ENCODE measurements at places on chromosomes 7 and 10.

DNA sequence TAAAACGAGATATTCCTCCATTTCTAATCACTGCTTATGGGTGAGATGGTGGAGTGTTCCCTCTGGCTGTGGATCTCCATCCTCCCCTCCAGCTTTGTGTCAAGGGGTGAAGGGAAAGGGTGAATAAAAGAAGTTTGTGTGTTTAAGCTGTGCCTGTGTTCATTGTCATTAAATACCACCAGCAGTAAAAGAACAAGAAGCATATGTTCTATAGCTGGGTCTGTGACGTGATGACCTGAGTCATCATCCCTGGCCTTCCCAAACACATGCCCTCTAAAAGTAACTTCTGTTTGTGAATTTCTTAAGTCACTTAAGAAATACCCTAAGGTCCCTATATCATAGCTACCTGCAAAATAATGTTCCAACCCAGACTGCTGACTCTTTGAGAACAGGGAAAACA lies 104.9 kb downstream of the PPP1R17 start:
- DNase-seq: no peak

DNA sequence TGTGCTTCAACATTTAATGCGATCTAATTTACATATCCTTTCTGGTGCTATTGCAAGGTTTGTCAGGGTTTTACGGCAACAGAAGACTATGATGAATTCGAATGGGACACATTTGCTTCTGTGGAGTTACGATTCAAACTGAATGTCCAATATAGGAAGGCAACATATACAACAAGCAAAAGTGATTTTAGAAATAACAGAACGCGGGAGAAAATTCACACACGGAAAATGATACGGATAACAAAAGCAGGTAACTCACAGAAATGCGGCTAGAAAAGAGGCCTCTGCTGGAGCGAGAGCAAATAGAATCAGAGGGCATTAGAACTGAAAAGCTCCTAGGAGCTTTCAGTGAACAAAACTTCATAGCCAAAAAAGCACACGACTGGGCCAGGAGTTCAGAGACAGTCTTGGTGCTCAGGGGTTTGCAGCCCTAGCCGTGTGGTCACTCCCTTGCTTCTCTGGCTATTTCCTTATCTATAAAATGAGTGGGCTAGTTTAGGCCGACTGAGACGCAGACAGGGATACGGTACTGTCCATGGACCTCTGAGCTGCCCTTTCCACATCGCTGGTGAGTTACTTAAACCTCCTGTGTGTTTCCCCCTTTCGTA lies 557 bp upstream of the TAX1BP1 start:
- DNase-seq: no peak

DNA sequence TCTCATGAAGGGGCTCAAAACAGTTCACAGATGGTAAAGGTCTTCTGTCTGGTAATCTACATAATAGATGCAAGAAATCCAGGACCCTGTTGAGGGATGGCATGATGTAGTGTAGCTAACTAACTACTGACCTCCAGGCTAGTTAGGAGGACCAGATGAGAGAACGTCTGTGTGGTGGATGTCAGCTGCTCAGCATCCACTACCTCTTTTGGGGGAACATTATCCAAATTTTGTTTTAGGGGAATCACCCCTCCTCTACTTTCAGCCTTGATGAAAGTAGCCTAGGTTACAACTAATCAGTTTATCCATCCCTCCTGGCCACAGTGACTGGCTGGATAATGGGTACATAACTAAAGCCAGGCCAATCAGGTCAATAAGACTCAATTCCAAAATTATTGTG lies 246.0 kb downstream of the RNLS start:
- no peak for DNase-seq

DNA sequence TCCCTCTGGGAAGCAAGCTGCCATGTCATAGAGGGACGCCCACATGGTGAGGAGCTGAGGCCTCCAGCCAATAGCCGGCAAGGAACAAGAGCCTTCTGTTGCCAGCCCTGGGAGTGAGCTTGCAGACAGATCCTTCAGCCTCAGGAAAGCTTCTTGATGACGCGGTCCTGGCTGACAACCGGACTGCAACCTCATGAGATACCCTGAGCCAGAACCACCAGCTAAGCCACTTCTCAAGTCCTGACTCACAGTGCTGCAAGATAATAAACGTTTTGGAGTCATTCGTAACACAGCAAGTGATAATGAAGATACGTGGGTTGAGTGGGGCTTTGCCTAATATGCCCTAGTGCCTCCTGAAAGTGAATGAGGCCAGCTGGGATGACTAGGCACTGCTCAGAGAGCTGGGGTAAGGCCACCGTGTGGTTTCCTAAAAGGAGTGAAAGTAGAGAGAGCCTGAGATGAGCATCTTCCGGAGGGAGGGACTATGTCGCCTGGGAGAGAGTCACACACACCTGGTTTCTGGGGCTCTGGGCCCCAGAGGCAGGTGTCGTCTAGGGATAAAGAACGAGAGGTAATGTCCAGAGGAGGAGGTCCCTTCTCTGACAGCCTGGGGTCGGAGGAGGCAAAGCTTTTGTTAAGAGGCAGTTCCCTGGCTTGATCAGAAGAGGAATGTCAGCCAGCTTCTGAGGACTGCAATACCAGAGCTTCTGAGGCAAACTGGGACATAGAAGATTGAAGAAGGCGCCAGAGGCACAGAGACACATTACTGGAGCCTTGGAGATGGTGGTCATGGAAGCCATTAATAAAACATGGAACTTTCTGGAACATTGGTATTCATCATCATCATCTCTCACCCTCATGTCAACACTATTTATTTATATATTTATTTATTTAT lies 53.6 kb downstream of the PYROXD2 start:
- DNase-seq: peak; percentile 60

GRCh38 chr7:24760968-24761367 lies 3.7 kb upstream of the GSDME start:
- DNase-seq: no peak

- DNase-seq: no peak
Measured at GRCh38 chr7:94350734-94351133, 44.0 kb upstream of the COL1A2 start.

Measured in thoracic aorta (tissue), 2 donors.